ENCODE measurements at places on chromosomes 1 and 21. TPM values are rescaled to one million over a fixed set of nuclear protein-coding genes. Genes with fewer than 3 reads are reported as not detected.
A peak's percentile ranks its signal among the peaks of the same experiment; 100 is the strongest.

- no peak for DNase-seq
- no peak overlapping the region for H3K27ac ChIP-seq
- H3K4me3 ChIP-seq, result no peak overlapping the region
- peaks cover 20% of the 10 kb centered on the region for H3K27me3 ChIP-seq
- no peaks in the 10 kb centered on the region for H3K36me3 ChIP-seq
- H3K4me1 ChIP-seq, result peaks cover 42% of the 10 kb centered on the region
Measured at GRCh38 chr1:39895731-39896480, 5.8 kb downstream of the MYCL start.

DNA sequence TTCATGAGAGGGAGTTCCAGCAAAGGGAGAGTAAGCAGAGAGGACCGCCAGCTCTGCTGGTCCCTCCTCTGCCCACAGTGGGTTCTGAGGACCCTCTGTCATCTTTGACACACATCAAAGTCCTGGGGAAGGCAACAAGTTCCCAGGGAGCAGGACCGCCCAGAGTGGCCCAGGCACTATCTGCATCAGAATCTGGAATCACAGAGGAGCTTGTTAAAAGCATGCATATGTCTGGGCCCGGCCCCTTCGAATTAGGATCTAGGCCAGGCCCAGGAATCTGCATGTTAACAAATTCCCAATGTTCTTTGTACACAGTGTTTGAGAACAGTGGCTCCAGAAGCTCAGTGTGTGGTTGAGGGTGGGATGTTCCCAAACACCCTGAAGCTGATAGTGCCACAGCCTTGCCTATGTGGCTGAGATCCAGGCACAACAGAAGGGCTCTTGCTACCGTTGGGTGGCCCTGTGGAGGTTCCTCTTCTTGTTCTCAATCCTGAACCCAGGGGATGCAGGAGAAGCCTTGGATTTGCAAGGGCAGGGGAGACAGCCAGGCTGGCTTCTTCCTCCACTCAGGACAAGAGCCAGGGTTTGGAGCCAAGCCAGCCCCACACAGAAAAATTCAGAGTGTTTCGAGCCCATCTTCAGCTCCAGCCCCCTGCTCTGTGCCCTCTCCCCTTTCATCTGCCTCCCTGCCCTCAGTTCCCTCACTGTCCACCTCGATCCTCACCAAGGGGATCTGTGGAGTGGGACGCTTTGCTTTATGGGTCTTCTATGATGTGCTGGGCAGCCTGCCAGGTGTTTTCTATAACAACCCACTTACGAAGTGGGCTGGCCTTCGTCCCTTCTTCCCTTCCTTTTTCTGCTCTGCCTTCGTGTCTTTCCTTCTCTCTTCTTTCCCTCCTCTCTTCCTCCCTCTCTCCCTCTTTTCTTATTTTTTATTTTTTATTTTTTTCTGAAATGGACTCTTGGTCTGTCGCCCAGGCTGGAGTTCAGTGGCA is 129.0 kb upstream of the TMPRSS2 start:
- no peaks in the 10 kb centered on the region for H3K36me3 ChIP-seq
- no peak overlapping the region for H3K27ac ChIP-seq
- H3K4me3 ChIP-seq, result no peak overlapping the region
- no peaks in the 10 kb centered on the region for H3K27me3 ChIP-seq

DNA sequence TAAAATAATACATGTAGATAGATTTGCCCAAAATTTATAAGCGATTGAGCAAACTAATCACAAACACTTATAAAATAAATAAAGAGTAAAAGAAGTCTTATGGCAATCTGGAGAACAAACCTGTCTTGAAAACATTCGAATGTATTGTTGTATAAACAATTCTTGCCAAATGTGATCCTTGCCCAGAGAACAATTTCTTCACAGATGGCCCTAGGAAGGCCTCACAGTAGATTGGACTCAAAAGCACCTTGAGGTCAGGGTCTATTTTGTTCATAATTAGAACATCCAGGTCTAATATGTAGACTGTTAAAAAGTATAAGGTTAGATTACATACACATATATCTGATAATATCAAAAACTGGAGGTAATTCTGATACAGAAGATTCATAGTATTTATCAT is 202.4 kb downstream of the KCNT2 start:
- H3K27me3 ChIP-seq, result no peaks in the 10 kb centered on the region
- DNase-seq, result no peak
- no peak overlapping the region for H3K4me3 ChIP-seq
- H3K4me1 ChIP-seq, result peaks cover 72% of the 10 kb centered on the region

DNA sequence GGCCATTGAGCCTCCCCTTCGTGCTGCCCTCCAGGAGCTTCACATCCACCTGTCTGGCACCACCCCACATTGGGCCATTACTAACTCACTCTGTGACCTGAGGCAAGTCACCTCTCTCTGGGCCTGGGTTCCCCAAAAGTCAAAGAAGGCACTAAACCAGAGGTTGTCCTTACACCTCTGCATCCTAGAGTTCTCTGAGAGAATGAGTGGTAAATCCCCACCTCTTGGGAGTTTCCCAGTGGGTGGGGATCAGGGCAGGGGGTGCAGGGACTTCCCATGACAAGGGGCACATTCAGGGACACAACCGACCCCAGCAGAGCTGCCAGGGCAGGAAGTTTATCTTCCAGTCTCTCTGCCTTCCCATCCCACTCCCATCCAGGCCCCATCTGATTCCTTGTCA is 99.7 kb downstream of the EPHB2 start:
- no peaks in the 10 kb centered on the region for H3K27me3 ChIP-seq
- peaks cover 4% of the 10 kb centered on the region for H3K36me3 ChIP-seq
- H3K27ac ChIP-seq, result no peak overlapping the region
- DNase-seq, result no peak
- H3K4me3 ChIP-seq, result no peak overlapping the region

GRCh38 chr1:176876966-176877515 is 287.5 kb downstream of the ASTN1 start:
- H3K27me3 ChIP-seq, result peaks cover 13% of the 10 kb centered on the region
- no peak overlapping the region for H3K4me3 ChIP-seq
- H3K36me3 ChIP-seq, result no peaks in the 10 kb centered on the region
- H3K27ac ChIP-seq, result no peak overlapping the region

DNA sequence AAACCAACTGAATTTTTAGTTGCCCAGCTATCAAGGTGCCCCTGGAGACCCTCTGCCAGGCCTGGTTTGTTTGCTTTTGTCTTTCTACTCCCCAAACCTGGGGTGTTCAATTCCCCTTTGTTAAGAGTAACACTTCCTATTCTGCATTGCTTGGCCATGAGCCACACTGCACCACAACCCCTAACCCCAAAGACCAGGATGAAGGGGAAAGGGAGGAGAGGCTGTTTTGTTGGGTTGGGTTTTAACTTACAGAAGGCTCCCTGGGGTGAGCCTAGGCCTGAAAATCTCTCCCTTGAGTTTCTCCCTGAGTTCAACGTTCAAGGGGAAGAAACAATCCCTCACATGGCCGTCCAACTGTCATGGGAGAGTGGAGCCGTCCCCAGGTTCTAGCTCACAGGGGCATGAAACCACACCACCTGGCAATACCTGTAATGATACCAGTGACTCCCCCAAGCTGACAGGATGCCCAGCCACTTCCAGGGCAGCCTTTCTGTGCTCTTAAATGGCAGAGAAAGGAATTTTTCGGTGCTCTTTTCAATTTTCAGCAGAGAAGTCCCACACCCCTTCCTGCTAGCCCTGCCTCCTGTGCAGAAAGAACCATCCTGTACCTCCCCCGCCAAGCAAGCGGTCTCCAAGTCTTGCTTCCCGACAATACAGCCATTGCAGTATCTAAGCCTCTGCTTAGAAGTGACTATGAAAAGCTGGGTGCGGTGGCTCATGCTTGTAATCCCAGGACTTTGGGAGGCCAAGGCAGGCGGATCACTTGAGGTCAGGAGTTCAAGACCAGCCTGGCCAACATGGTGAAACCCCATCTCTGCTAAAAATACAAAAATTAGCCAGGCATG is 14.9 kb downstream of the SLC45A3 start:
- DNase-seq, result no peak
- H3K4me3 ChIP-seq, result no peak overlapping the region
- no peaks in the 10 kb centered on the region for H3K36me3 ChIP-seq
- H3K27ac ChIP-seq, result no peak overlapping the region
- H3K4me1 ChIP-seq, result no peaks in the 10 kb centered on the region
- no peaks in the 10 kb centered on the region for H3K27me3 ChIP-seq

DNA sequence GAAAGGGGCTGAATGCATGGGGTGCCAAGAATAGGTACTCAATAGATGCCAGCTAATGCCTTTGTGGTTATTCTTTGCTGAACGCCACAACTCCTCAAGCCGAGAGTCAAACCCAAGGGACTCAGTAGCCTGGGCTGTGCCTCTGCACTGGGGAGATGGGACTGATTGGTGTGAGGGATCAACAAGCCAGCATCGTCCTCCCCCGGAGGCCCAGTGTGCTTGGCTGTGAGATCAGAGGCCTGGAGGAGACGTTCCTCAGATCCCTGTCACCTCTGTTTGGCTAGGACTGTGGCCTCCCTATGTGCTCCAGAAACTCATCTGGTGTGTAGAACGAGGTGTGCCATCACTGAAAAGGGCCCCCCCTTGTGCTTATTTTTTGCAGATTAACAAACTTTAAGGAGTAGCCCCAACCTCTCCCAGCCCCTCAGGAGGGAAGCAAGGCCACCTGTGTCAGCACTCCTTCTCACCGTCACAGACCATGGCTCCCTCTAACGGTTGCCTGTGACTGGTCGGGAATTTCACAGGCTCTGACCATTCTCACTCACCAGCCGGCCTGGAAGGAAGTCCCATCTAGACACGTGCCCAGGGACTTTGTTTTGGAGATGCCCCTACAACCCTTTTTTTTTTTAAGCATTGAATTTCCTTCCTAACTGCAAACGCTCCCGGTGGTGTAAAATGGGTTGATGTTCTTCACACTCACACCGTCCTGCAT is 194.0 kb upstream of the VAMP3 start:
- no peaks in the 10 kb centered on the region for H3K27me3 ChIP-seq
- peak; percentile 57 for DNase-seq
- H3K27ac ChIP-seq, result no peak overlapping the region
- no peak overlapping the region for H3K4me3 ChIP-seq
- no peaks in the 10 kb centered on the region for H3K36me3 ChIP-seq

- no peak overlapping the region for H3K27ac ChIP-seq
- H3K4me3 ChIP-seq, result no peak overlapping the region
- H3K27me3 ChIP-seq, result no peaks in the 10 kb centered on the region
- no peaks in the 10 kb centered on the region for H3K36me3 ChIP-seq
Measured at GRCh38 chr1:12851779-12852178, 3.3 kb upstream of the HNRNPCL1 start.

DNA sequence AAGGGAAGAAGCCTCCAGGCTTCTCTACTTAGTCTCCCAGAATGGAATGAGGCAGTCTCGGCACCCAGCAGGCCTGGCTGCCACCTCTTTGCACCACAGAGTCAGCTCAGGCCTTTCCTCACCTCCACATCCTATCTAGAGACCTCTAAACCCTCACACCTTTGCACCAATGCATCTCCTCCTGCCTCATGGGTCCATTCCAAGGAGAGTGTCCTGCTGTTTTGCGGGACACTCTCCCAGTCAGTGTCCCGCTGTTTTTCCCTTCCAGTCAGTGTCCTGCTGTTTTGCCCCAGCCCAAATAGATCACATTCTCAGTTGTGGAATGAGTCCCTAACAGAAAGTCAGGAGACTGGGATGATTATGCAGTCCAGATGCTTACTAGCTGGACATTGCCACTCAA is 185.6 kb upstream of the CAMK1G start:
- no peak overlapping the region for H3K27ac ChIP-seq
- no peaks in the 10 kb centered on the region for H3K36me3 ChIP-seq
- no peak for DNase-seq
- H3K27me3 ChIP-seq, result peaks cover 2% of the 10 kb centered on the region
- H3K4me3 ChIP-seq, result no peak overlapping the region

DNA sequence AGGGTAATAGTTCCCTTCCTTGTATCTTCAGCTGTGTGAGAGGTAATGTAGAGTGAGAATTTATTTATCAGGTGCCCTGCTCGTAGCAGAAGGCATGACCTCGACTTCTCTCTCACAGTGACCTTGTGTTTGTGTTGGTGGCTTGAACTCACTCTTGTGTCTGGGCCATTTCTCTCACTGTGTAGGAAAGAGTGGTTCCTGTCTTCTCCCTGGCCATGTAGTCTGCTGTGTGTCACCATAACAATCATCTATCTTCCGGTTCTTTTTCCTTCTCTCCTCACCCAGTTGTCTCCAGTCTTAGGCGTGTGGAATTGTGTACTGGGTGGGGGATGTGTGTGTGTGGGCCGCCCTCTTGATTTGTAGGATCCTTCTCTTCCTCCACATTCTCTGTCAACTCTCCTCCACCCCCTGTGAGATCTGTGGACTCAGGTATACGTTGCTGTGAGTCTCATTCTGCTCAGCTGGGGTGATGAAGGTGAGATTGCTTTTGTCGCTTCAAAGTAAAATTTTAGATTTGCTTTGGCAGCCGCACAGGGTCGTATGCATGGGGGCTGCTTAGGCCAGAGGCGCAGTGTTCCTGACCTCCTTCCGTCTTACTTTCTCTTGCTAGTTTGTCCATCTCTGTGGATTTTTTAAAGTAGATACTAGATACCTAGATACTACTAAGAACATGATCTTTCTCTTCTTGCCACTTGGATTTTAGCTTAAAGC is 31.6 kb downstream of the MAPKAPK2 start:
- no peak overlapping the region for H3K27ac ChIP-seq
- H3K4me1 ChIP-seq, result peaks cover 43% of the 10 kb centered on the region
- no peaks in the 10 kb centered on the region for H3K27me3 ChIP-seq
- no peak overlapping the region for H3K4me3 ChIP-seq
- DNase-seq, result no peak

- no peak overlapping the region for H3K27ac ChIP-seq
- peaks cover 2% of the 10 kb centered on the region for H3K27me3 ChIP-seq
- no peak overlapping the region for H3K4me3 ChIP-seq
- H3K36me3 ChIP-seq, result no peaks in the 10 kb centered on the region
- DNase-seq, result no peak
- H3K4me1 ChIP-seq, result no peaks in the 10 kb centered on the region
Measured at GRCh38 chr21:39818557-39818956, 48.7 kb upstream of the PCP4 start.

- no peak overlapping the region for H3K27ac ChIP-seq
- DNase-seq, result no peak
- no peak overlapping the region for H3K4me3 ChIP-seq
Measured at GRCh38 chr21:41326414-41327080, 9.9 kb downstream of the FAM3B start.

DNA sequence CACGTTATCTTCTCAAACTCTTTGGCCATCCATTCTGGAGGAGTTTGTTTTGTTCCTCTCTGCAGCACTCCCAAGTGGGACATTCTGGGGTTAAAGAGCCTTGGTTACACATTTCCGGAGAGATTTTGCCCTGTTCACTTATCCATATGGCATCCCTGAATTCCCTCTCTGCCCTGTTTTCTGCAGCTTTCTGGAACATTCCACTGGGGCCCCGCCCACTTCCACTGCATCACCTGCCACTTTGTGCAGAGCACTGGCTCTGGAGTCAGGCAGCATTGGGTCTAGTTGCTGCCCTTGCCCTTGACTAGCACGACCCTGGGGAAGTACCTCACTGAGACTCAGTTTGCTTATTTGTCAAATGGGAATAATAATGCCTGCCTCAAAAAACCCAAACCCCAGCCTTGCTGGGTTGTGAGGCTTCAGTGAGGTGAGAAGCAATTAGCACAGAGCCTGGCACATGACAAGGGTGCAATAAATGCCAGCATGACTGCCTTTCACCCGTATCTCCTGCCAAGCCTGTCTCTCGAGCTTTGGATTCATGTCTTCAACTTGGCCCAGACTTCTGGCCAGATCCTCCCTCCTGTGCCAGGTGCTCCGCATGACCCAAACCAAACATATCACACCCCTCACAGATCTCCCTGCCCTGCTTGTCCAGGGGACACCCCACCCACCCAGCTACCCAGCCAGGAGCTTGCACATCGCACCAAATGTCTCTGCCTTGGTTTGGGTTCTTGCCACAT is 38.3 kb downstream of the IL6R start:
- H3K4me1 ChIP-seq, result peaks cover 49% of the 10 kb centered on the region
- H3K4me3 ChIP-seq, result no peak overlapping the region
- H3K27me3 ChIP-seq, result no peaks in the 10 kb centered on the region
- no peak for DNase-seq
- peaks cover 2% of the 10 kb centered on the region for H3K36me3 ChIP-seq
- no peak overlapping the region for H3K27ac ChIP-seq

GJB3 gene
- not detected for total RNA-seq

TACSTD2 gene
- 0.33 TPM for total RNA-seq

MACO1 gene
- total RNA-seq, result 31.5 TPM

GRIK3 gene
- total RNA-seq, result not detected

Data from chondrocyte (in vitro differentiated cells).